ENCODE measurements at places on chromosomes 13 and 19.

- DNase-seq: no peak
Observed at GRCh38 chr13:66462187-66462586, 767.9 kb downstream of the PCDH9 start.

DNA sequence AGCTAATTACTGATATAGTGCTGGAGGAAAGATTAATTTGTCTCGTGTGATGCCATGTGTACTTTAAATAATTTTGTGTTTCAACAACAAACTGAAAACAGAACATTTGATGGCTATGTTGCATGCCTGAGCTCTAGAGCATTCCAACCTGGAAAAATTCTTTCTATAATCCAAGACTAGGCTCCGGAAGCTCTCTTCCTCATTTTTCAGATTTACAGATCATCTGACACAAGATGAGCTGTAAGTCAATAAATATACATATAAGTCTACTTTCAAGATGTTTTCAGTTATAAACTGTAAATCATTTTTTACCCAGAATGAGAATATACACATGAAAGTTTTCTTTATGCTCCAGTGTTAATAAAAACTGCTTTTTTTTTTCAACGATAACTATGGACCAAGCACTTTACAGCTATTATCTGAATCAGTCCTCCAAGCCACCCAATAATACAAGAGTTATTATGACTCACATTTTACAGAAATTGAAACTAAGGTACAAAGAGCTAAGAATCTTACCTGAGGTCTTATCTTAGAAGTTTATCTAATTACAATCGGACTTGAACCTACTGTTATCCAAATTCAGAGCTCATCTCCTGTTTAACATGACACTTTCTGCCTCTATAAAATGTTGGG is 6.4 kb upstream of the FOXO1 start:
- DNase-seq: peak; percentile 34

- no peak for DNase-seq
Observed at GRCh38 chr19:35341565-35342225, 6.0 kb upstream of the FFAR1 start.

DNA sequence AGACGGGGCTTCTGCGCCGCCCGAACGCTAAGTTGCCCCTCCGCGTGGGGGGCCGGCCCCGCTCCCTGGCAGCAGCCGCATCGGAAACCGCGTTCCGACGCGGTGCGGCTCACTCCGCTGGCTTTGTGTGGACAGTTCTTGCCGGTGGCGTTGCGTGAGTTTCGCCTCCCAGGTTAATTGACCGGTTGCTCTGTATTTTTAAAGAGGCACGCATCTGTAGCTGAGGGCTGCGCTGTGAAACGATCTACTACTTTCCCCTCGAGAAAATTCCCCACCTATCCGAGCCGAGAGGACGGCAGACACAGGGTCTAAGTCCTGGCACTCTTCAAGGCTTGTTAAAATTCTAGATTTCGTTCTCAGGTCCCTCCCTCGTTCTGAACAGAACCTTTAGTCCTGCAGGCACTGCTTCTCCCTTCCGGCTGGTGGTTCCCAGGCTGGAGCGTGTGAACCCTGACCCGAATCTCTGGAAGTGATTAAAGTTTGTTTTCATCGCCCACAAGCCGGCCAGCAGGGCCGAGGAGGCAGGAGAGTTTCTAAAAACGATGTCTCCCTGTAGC is 933 bp downstream of the ARHGEF7 start:
- peak; percentile 49 for DNase-seq

DNA sequence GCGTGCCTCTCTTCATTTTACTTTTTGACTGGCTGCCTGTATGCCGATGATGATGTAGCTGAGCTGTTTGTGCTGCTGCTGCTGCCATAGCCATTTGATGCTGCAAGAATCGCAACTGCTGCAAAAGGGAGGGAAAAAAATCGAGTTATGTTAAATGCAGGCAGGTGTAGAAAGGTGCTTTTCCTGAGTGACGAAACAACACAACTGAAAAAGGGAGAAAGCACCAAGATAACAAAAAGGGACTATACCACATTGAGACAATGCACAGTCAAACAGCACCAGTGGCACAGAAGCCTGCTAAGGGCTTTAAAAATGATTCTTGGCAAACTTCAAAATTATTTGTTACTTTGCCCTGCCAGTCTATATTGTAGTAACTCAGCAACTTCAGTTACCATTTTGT is 9.1 kb downstream of the EXOSC8 start:
- no peak for DNase-seq

- no peak for DNase-seq
Observed at GRCh38 chr19:48095612-48096175, 14.9 kb downstream of the PLA2G4C start.

DNA sequence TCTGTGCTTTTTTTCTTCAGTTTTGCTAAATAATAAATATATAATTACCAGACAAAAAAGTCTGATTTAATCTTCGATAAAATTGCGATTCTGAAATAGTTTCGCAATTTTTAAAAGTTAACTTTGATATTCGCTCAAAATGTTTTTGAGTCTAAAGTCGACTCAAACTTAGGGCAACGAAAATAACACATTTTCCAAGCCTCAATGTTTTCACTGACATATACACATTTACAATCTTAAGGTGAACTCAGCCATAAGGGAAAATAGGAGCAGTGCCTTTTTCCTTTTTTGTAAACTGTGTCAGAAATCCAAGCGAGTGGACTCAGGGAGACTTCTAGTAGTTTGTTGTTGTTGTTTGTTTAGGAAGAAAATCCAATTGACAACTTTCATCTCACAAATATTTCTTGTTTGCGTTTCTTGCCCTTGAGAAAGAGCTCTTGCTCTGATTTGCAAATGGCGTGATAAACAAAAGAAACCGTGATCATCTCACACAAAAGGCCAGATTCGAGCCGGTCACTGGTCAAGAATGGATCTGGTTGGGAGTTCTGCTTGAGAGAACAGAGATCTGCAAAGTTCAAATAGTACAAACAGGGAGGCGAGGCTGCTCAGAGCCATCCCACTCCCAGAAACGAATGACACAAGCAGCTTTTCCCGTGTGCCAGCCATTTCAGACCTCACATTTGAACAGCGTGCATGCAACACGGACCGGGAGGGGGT is 2.1 kb downstream of the SOX21 start:
- peak; percentile 18 for DNase-seq

GRCh38 chr13:48506092-48506701 is 26.7 kb downstream of the RCBTB2 start:
- DNase-seq: no peak

GRCh38 chr13:61779456-61779855 is 363.8 kb upstream of the PCDH20 start:
- no peak for DNase-seq

GRCh38 chr19:19145281-19145680 is 7.0 kb upstream of the TMEM161A start:
- no peak for DNase-seq

GRCh38 chr13:106230450-106230849 is 305.0 kb downstream of the EFNB2 start:
- DNase-seq: no peak

GRCh38 chr13:56697011-56697410 is 443.7 kb upstream of the PRR20A start:
- no peak for DNase-seq

- peak; percentile 52 for DNase-seq
Observed at GRCh38 chr13:113034451-113035212, 65.6 kb downstream of the MCF2L start.

- DNase-seq: no peak
Observed at GRCh38 chr19:33883859-33884519, 87.3 kb downstream of the KCTD15 start.

GRCh38 chr13:97430296-97430695 is 3.7 kb upstream of the RAP2A start:
- no peak for DNase-seq

- DNase-seq: no peak
Observed at GRCh38 chr19:58060231-58060630, 1.1 kb downstream of the ZNF135 start.

DNA sequence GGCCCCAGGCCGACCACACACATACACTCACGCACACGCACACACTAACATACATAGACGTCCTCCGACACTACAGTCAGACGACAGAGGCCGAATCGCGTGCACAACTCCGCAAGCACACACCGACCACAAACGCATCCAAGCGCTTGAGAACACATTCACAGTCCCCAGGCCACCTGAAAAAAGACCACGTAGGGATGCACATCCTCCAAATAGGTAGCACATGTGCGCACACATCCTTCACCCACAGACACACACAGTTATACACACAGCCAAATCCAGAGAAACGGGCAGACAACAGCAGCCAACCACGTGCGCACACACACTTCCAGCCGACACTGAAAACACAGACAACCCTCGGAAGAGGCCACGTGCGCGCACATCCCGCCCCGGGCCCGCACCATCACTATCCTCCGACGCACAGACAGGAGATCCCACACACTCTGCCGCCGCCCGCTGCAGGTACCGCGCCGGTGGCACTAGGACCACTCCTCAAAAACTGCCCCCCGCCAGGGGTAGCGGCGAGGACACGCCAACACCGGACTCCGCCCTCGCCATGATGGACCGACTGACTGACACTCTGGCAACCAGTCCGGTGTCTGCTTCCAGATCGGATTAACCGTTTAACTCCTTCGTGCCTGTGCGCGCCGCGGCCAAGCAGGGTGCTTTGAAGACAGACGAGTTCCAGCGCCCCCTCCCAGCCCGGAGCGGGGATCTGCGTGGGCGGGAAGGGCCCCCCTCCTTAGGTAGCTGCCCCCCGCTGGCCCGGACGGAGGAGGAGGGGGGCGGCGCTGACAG is 493 bp upstream of the PDE4A start:
- peak; percentile 28 for DNase-seq

DNA sequence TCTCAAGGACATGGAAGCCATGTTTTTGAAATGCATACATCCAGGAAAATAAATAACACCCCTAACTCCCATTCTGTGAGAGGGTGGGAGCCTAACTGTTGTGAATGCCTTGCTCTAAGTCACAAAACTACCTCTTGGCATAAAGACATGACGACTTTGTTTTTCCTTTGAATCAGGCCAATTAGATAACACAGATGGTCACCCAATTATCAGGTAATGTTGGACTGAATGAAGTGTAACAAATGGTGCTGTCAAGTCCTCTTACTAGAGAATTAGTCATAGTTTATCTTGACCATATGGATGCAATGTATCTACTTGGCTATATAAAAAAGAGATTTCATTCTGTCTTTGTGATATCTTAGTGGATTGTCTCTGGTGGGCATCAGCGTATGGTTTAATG is 553.6 kb upstream of the ATXN8OS start:
- DNase-seq: no peak

DNA sequence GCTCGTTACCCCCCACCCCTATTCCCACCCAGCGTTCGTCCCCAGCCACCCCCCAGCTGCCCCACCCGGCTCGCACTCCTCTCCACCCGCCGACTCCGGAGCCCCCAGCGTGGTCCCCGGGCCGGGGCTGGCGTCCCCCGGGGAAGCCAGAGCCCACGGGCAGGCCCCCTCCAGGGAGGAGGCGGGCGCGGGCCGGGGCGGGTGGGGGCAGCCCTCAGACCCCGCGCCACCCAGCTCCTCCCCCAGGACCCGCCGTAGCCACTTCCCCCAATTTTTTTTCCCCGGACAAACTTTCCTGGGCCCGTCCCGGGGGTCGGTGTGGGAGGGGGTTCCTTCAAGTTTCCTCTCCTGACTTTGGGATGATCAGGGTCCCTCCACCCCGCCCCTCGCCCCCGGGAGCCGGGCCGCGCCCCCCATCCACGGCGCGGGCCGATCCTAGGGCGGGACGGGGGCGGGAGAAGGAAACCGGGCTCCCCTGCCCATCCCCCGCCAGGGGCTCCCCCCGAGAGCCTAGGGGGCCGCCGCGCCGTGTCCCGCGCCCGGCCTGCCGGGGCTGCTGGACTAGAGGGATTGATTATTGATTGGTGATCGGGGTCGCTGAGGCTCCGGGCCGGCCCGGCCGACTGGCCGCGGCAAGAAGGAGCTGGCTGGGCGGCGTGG is 927 bp upstream of the TSHZ3 start:
- no peak for DNase-seq

- DNase-seq: no peak
Observed at GRCh38 chr13:34340534-34340933, 522.6 kb downstream of the RFC3 start.

GRCh38 chr13:101627556-101627943 is 175.1 kb downstream of the ITGBL1 start:
- no peak for DNase-seq

DNA sequence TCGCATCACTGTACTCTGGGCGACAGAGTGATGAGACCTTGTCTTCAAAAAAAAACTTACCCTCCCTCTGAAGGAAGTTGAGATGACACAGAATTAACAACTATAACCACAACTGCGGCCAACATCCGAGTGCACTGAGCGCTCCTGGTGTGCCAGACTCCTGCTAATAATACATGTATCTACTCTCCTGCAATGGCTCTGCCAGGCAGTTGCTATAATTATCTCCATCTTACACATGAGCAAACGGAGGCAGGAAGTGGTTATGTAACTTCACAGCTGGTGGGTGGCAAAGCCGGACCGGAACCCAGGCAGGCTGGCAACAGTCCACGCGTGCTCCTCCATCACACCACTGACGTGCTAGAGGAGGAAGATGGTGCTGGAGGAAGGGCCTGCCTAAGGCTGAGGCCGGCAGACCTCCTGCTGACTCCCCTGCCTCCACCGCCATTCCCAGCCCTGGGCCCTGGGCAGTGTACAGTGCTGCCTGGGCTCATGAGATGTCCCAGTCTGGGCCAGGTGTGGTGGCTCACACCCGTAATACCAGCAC is 12.6 kb downstream of the XRCC1 start:
- DNase-seq: peak; percentile 61

- DNase-seq: no peak
Observed at GRCh38 chr19:11168568-11168967, 13.0 kb upstream of the SPC24 start.

GRCh38 chr19:47005873-47006272 is 13.8 kb upstream of the NPAS1 start:
- DNase-seq: no peak

DNA sequence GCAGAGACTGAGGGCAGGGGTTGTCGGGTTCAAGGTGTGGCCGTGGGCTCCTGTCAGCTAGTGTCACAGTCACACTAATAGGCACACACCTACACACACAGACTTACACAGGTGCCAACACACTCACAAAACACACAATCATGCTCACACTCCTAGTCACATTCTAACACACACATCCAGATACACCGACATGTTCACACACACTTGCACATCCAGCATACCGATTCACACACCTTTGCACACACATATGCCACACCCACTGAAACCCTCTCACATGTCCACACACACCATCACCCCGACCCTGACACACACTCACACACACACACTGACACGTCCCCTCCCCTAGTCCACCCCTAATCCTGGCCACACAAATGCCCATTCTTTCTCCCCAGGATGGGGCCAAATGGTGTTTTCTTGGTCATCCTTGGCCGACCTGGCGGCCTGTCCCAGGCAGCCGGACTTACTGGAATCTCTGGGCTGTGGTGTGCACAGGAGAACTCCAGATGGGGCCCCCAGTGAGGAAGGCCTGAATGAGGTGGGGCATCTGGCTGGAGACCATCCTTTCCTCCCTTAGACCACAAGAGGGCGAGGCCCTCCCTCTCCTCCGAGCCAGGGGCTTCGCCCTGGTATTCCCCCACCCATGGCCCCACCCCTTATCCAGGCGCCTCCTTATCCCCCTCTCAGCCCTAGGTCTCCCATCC is 19.1 kb upstream of the PNMA8B start:
- no peak for DNase-seq

- DNase-seq: no peak
Observed at GRCh38 chr19:39199025-39199424, 2.3 kb downstream of the NCCRP1 start.

All from small intestine (tissue), 16 donors.